Hypothalamus (tissue), 51 donors: ENCODE measurements at places on chromosomes 13 and 19.

GRCh38 chr19:38001158-38001781, 94.3 kb downstream of the SIPA1L3 start:
- DNase-seq = no peak

- no peak for DNase-seq
These were observed 42.0 kb downstream of the KLF2 start for GRCh38 chr19:16366433-16367260.

GRCh38 chr13:79392882-79393563, 13.0 kb downstream of the RBM26 start:
- no peak for DNase-seq

DNA sequence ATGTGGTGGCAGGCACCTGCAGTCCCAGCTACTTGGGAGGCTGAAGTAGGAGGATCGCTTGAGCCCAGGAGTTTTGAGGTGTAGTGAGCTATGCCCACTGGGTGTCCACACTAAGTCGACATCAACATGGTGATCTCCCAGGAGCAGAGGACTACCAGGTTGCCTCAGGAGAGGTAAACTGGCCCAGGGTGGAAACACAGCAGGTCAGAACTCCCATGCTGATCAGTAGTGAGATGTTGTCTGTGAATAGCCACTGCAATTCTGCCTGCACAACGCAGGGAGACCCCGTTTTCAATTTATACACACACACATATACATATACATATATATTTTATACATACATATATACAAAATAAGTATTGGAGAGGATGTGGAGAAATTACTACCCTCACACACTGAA, 2.1 kb upstream of the ZNF224 start:
- DNase-seq = no peak

DNA sequence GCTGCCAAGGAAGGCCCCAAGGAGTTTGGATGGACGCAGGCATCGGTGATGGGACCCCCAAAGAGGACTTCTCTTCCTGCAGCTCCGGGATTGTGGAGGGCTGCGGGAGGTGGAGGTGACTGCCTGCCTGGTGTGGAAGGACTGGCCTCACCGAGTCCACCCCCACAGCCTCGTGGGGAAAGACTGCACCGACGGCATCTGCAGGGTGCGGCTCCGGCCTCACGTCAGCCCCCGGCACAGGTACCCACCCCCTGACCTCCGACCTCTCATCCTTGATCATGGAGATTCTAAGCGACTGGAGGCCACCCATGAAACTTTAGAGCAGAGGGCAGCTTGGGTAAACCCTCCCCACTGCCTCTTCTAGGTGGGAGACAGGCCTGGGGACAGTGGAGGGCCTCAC, 16.9 kb upstream of the CLASRP start:
- DNase-seq = no peak
